ENCODE measurements at places on chromosomes 5 and 9. TPM values are rescaled to one million over a fixed set of nuclear protein-coding genes. Genes with fewer than 3 reads are reported as not detected.

Gene GFI1B
- not detected for total RNA-seq

Gene ANKRD34B
- not detected for total RNA-seq

Gene CCDC180
- 1.4 TPM for total RNA-seq

Gene SHISAL2B
- total RNA-seq, result not detected

Gene ADAMTS6
- 86.5 TPM for total RNA-seq

Gene PKD2L2
- not detected for total RNA-seq

Gene ZNF462
- 17.2 TPM for total RNA-seq

Gene ZSWIM6
- 10.4 TPM for total RNA-seq

Gene TRUB2
- total RNA-seq, result 10.4 TPM

Gene PCDHB8
- 0.89 TPM for total RNA-seq

Gene PCDHA1
- 0.09 TPM for total RNA-seq

Gene ZBED3
- 1.3 TPM for total RNA-seq

Gene SHROOM1
- total RNA-seq, result 2.1 TPM

Gene C6
- total RNA-seq, result not detected

Gene SMIM33
- total RNA-seq, result not detected

Gene ORM1
- total RNA-seq, result not detected

Data from smooth muscle cell of the umbilical artery (primary cell).